ENCODE measurements at places on chromosomes 13 and 19. TPM values are rescaled to one million over a fixed set of nuclear protein-coding genes. Genes with fewer than 3 reads are reported as not detected.

Gene HIPK4
- not detected for total RNA-seq

GRCh38 chr19:10061717-10062310 is 24.3 kb upstream of the SHFL start:
- no peak for DNase-seq

DNA sequence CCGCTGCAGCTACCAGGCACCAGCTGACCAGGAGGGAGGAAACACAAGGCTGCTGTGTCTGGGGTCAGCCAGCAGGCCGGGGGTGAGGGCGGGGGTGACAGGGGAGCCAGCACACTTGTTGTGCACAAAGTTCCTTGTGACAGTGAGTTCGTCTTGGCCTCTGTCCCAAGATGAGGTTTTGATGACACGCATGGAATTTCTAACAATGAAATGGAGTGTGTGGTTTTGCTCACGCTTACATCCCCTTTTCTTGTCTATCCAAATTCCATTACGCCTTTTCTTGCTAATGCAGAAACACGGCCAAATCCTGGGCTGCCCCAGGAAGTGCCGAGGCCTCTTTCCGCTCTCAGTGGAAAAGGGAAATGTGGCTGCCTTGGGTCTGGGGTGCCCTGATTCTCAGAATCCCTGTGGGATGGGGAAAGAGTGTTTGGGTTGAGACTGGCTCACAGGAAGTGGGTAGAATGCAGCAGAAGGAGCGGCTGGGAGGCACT is 73.8 kb downstream of the GADD45B start:
- DNase-seq, result peak; percentile 70

DNA sequence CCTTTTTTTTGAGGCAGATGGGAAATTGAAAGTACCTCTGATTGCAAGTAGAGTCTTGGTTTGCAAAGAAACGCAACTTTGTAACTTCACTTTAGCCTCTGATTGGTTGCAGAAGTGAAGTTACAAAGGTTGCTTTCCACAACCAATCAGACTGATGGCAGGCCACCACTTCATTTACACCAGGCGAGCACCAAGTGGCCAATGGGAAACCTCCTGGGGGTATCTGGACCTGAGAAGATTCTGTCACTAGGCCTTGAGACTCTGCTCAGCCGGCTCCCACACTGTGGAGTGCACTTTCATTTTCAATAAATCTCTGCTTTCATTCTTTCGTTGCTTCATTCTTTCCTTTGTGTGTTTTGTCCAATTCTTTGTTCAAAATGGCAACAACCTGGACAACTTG is 19.1 kb downstream of the PEPD start:
- no peak for DNase-seq

GRCh38 chr19:28332351-28332750 is 880.6 kb downstream of the UQCRFS1 start:
- no peak for DNase-seq

Gene NUMBL
- total RNA-seq, result 29.2 TPM

DNA sequence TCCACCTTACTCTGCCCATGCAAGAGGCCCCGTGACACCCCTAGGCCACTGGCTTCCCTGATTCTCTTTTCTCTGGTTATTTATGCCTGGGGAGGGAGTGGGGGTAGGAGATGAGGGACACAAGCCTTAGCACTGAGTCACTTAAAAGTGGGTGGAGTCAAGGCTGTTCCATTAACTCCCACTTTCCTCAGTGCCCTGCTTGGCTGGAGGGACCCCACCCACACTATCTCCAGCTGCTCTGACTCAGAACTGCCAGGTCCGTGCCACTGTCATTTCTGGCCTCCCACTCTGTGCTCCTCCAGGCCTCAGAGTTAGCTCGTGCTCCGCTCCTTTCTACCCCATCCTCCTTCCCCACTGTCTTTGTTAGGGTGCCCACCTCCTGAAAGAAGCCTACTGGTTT is 113.4 kb upstream of the UQCRFS1 start:
- DNase-seq, result no peak

Gene ZNF546
- total RNA-seq, result 18.9 TPM

DNA sequence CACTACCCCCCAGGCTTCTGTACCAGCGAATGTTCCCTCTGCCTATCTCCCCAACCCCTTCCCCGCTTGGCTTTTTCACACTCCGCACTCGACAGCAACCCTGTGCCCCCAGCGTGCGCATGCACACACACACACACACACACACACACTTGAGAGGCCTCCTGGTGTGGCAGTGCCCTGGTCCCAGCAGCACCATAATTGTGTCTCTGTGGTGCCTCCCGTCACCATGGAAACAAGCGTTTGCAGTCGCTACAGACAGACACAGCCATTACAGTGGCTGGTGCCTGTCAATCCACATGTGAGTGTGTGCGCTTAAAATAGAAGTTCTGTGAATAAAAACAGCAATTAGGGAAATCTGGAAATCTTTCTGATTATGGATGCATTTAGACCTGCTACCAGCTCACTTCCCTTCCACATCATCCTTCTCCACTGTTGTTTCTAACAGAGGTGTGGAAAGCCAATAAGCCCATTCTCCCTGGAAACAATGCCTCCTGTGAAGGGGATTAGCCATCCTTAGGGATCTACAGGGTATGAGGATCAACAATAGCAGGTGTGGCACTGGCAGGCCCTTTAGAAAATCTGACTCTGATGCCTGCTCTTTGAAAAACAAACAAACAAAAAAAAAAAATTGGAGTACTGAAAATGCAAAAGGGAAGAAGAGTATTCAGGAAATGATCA is 146.3 kb downstream of the DCLK1 start:
- DNase-seq, result no peak

DNA sequence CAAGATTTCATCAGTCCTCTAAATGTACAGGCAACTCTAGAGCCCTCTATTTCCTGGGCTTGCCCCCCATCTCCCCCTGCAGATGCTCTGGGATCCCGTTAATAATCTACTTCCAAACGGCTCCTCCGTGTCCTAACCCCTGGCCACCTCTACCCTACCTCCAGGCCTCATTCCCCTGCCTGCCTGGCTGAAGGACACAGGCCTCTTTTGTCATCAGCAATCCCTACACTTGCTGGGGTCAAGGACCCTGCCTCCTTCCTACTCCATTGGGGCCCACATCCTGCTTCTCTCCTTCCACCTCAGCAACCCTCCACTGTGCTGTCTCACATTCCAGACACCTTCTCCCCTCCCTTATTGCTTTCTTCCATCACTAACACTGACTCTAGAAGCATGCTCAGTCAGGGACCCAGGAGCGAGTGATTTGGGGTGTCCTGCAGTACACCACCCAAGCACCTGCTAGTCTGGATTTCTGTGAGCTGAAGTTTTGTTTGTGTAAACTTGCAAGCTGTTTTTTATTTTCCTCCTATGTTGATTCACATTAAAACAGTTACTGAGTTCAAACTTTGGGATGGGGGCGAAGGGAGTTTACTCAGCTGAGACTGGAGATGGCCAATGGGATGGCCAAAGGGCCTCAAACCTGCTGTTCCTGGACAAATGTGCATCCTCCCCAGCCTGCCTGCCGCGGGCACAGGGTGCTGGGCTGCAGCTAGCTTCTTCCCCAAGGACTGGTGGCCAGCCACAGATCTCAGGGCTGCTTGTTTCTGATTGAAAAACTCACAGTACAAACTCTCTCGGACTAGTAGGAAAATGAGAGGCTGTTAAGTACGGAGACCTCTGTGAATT is 314.7 kb downstream of the FOXO1 start:
- DNase-seq, result no peak

- DNase-seq, result no peak
Observed at GRCh38 chr13:45297456-45298205, 43.4 kb downstream of the TPT1 start.

- no peak for DNase-seq
Observed at GRCh38 chr13:45222919-45223318, 22.1 kb upstream of the KCTD4 start.

Gene C19orf67
- not detected for total RNA-seq

Gene ZNF441
- total RNA-seq, result 8.5 TPM

Gene ZNF560
- total RNA-seq, result not detected

GRCh38 chr19:4909156-4909896 is at the start of gene UHRF1:
TSS of gene UHRF1 (plus strand) at chr19:4909501. CDS start at chr19:4910886, 1,385 bp downstream.
- DNase-seq, result no peak

Gene ATP4B
- total RNA-seq, result not detected

- no peak for DNase-seq
Observed at GRCh38 chr13:95499811-95500712, 52.5 kb upstream of the CLDN10 start.

DNA sequence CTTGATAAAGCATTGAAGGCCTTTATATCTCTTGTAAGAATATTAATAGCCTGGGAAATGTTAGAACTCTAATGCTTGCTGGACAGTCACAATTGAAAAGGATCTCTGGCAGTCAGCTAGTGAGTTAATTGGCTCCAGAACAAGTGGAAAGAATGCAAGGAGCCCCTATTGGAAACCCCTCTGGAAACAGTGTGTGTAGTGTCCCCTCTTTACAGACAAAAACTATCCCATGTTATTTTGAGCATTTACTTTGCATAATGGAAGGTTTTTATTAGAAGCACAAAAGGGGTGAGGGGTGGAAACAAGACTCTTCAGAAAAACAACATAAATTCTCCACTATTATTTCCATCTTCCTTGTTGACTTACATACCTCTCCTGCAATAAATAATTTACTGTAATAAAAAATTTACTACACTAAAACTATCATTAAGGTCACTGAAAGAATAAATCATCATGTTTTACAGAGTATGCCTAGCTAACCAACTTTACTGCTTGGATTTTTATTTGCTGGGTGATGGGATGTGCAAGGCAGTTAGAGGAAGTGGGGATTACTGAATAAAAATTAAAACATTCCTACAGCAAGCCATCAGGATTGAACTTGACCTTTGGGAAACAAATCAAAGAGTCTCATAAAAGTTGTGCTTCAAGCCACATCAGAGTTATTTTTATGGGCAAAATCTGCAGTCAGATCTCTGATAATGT is 610.4 kb downstream of the TBC1D4 start:
- DNase-seq, result no peak

GRCh38 chr13:48142436-48142835 is 47.5 kb upstream of the MED4 start:
- DNase-seq, result no peak

Gene TINCR
- total RNA-seq, result not detected

Gene SOX1
- not detected for total RNA-seq

- no peak for DNase-seq
Observed at GRCh38 chr13:97386801-97387484, 47.0 kb upstream of the RAP2A start.

- DNase-seq, result no peak
Observed at GRCh38 chr13:67283637-67284036, 53.5 kb upstream of the PCDH9 start.

GRCh38 chr13:40388617-40389016 is 277.8 kb downstream of the FOXO1 start:
- DNase-seq, result no peak

DNA sequence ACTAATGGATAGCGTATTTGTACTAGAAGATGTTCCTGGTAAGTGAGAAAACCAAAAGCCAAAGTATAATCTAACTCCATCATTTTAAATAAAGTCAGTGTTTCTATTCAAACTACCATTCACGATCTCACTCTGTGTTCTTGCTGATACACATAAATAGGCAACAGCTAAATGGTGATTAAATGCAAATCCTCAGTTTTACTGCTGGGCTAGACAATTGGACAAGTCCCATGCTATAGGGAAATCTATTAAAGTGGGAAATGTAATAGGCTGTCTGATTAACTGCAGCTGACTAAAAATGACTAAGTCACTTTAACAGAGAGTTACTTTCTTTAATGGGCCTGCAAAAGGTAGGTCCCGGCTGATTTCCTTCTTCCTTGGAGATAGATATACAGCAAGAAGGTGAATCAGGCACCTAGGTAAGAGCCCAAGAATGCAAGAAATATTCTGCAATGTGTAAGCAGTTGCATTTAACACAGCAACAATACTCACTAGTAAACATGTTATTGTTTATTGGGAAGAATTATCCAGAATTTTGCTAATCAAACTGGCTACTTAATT is 298.4 kb downstream of the SLITRK6 start:
- no peak for DNase-seq

- no peak for DNase-seq
Observed at GRCh38 chr19:17778968-17779929, 15.7 kb upstream of the B3GNT3 start.

DNA sequence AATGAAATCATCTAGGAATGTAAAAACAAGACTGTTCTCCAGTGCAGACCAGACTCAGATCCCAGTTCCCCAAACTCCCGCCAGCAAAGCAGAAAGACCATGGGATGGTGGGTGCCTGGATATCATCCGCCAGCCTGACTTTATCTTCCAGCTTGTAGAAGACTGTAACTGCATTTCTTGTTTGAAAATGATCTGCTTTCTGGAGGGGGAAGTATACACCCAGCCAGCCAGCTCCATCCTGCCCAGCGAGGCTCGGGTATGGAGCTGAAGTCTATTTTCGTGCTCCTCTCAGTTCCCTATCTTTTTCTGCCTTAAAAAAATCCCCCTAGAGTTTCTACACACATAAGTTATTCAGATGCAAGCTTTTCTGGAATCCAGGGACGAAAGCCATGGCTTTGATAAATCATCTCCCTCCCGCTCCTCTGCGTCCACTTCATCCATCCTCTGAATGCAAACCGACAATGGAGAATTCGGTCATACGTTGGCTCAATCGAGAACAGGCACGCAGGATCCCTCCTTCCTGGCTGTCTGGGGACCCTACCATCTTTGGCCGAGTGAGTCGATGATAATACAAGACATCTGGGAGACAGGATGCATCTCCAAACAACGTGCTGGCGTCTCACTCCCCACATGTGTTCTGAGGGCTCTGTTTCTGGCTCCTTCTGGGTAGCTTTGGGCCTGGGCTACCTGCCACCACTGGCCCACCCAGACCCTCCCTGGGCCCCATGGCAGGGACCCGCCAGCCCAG is 31.2 kb downstream of the CEBPG start:
- no peak for DNase-seq

GRCh38 chr13:36925603-36926002 is 5.6 kb upstream of the SMAD9 start:
- no peak for DNase-seq

Gene NLRP5
- not detected for total RNA-seq

GRCh38 chr13:109785141-109785891 is 1.1 kb downstream of the IRS2 start:
- DNase-seq, result peak; percentile 43

DNA sequence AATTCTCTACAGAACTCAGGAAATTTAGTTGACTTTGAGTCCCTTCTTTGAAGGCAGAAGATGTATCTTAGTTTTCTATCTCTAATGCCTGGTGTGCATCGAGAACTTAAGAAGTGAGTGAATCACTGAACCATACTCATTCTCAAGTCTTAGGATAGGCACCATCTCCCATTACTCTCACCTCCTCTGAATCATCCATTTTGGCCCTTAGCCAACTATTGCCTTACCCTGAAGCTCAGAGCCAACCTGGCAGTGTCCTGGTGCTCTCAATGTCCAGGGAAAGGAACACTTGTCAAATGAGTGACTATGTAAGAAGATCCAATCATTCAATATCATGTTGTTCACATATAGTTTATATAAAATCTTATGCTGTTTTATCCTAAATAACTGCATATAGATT is 146.6 kb downstream of the RGCC start:
- DNase-seq, result no peak

GRCh38 chr19:31164791-31165251 is 184.4 kb downstream of the TSHZ3 start:
- no peak for DNase-seq

- DNase-seq, result no peak
Observed at GRCh38 chr13:79307866-79308298, 98.2 kb downstream of the RBM26 start.
